ENCODE measurements at places on chromosomes 5 and 9. TPM values are rescaled to one million over a fixed set of nuclear protein-coding genes. Genes with fewer than 3 reads are reported as not detected.

The PCDHGA3 gene
- total RNA-seq: not detected

The NME5 gene
- not detected for total RNA-seq

The ELOVL7 gene
- total RNA-seq: 0.97 TPM

The ERCC8 gene
- 10.5 TPM for total RNA-seq

- peak; percentile 10 for DNase-seq
- H3K27ac ChIP-seq: no peak overlapping the region
- H3K36me3 ChIP-seq: no peaks in the 10 kb centered on the region
- H3K27me3 ChIP-seq: no peaks in the 10 kb centered on the region
Measured at GRCh38 chr5:1507961-1508658, 15.7 kb downstream of the LPCAT1 start.
